ENCODE measurements at places on chromosomes 6 and 20. TPM values are rescaled to one million over a fixed set of nuclear protein-coding genes. Genes with fewer than 3 reads are reported as not detected.

GRCh38 chr6:169573883-169574282 lies 127.9 kb downstream of the WDR27 start:
- DNase-seq, result no peak

The MICA gene
- polyA plus RNA-seq, result 7.9 TPM

The KHDRBS2 gene
- polyA plus RNA-seq, result 0.43 TPM

The SLC17A1 gene
- polyA plus RNA-seq, result not detected

GRCh38 chr6:11497107-11497506 lies 40.4 kb upstream of the TMEM170B start:
- DNase-seq, result no peak

- no peak for DNase-seq
These were observed 103.5 kb downstream of the CDH4 start for GRCh38 chr20:61355585-61355984.

DNA sequence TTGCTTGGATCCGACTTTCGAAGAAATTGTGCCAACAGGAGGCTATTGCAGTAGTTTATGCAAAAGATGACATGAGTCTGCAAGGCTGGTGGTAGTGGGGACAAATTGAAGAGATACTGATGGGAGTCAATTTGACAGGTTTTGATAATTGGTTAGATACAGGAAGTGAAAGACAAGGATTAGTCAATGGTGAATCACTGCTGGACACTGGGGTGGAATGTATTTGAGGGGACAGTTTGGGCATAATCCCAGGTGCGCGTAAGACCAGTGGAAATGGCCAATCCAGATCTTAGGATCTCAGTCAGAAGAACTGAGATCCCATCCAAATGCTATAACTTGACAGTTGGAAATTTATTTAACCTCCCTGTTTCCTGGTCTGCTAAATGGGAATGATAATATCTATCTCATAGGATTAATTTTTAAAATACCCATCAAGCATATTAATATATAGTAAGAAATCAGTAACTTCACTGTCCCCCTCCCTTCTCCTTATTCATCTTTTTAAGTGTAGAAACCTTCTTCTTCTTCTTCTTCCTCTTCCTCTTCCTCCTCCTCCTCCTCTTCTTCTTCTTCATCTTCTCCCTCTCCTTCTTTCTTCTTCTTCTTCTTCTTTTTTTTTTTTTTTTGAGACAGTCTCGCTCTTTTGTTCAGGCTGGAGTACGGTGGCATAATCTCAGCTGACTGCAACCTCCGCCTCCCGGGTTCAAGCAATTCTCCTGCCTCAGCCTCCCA lies 30.9 kb upstream of the ERVFRD-1 start:
- no peak for DNase-seq

The LY6G5C gene
- 3.9 TPM for polyA plus RNA-seq

DNA sequence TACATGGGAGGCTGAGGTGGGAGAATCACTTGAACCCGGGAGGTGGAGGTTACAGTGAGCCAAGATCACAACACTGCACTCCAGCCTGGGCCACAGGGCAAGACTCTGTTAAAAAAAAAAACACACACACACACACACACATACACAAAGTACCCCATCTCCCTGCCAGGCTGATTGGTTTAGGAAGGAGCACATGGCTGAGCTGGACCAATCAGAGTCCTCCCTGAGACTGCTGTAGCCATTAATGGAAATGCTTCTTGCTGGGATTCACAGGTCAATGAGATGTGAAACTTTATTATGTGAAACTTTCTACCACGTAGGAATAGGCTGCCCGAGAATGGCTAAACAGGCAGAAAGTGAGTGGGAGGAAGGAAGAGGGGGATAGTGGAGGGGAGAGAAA lies 2.9 kb downstream of the TREM1 start:
- no peak for DNase-seq

DNA sequence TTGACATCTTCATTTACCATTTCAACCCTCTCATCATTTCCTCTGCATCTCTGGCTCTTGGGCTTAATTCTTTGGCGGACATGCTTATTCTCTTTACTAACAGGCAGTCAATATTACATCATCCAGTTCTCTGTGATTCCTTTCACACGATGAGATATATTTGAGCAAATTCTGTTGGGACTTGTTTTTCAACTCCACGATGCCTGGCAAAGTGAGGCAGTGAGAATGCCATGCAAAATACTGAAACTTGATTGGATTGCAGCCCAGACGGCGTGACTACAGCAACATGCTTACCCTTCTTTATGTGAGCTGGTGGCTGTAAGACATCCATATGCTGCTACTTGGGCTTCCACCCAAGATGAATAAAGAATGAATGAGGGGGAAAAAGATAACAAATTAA lies 101.7 kb upstream of the SPACA1 start:
- DNase-seq, result peak; percentile 41

GRCh38 chr6:84432619-84433018 lies 205.2 kb upstream of the CEP162 start:
- no peak for DNase-seq

GRCh38 chr20:25039697-25040437 lies 18.1 kb downstream of the ACSS1 start:
- DNase-seq, result peak; percentile 92

- DNase-seq, result no peak
These were observed 48.1 kb downstream of the CHMP4B start for GRCh38 chr20:33859157-33859695.

DNA sequence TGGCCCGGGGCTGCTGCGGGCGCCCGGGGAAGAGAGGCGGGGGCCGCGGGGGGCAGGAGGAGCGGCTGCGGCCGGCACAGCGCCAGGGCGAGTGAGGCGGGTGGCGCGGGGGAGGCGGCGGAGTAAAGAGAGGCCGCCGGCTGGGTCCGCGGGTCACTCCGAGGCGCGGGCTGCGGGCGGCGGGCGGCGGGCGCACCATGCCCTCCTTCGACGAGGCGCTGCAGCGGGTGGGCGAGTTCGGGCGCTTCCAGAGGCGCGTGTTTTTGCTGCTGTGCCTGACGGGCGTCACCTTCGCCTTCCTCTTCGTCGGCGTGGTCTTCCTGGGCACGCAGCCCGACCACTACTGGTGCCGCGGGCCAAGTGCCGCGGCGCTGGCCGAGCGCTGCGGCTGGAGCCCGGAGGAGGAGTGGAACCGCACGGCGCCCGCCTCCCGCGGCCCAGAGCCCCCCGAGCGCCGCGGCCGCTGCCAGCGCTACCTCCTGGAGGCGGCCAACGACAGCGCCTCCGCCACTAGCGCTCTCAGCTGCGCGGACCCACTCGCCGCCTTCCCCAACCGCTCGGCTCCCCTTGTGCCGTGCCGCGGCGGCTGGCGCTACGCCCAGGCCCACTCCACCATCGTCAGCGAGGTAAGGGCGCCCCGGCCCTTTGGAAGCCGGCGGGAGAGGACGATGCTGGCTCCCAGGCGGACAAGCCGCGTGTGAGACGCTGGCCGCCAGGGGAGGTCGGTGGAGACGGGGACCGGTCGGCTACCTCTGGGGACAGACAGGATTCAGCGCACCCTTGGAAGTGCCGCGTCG lies at the start of gene SLC22A3:
Gene SLC22A3, plus strand, starts transcription at position 156 of the 797 bp plus-strand sequence. Its CDS starts 42 bp downstream, at position 198.
- DNase-seq, result peak; percentile 80

The PEX6 gene
- 23.4 TPM for polyA plus RNA-seq

The PHACTR2 gene
- polyA plus RNA-seq, result 39.8 TPM

The SCAF8 gene
- 42.5 TPM for polyA plus RNA-seq

GRCh38 chr20:50032955-50033666 lies 50.3 kb downstream of the SNAI1 start:
- no peak for DNase-seq

The TINAG gene
- not detected for polyA plus RNA-seq

DNA sequence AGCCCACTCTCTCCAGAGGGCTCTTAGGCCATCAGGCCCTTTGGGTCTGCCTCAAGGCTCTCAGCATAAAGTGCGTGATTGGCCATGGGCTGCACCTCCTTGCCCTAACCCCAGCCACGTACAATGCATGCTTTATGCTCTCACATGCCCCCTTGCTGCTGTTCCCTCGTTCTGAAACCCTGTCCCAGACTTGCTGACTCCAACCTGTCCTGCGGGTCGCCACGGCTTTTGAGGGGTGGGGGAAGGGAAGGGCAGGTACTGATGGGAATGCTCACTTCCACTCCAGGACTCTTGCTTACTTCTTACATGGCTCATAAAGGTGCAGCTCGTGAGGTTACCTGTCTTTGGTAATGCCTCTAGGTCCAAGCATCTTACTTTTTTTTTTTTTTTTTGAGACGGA lies 6.0 kb downstream of the ARMC12 start:
- DNase-seq, result no peak

DNA sequence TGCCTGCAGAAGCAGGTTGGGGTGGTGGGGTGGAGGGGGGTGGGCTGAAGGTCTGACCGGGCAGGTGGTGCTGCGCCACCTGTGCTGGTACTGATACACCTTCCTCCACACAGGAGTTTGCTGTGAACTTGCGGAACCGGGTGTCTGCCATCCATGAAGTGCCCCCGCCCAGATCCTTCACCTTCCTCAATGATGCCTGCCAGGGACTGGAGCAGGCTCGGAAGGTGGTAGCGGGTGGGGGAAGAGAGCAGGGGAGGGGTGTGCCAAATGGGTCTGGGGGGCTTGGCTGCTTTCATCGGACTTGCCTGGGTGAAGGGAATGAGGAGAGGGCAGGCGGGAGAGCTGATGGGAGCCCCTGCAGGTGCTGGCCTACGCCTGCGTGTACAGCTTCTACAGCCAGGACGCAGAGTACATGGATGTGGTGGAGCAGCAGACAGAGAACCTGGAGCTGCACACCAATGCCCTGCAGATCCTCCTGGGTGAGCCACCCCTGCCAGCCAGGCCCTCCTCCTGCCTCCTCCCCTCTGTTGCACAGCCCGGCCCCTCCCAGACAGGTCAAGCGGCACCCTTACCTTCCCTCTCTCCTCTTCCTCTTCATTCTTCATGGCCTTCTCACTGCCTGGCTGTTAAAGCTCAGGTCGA lies 6.7 kb downstream of the DNPH1 start:
- no peak for DNase-seq

DNA sequence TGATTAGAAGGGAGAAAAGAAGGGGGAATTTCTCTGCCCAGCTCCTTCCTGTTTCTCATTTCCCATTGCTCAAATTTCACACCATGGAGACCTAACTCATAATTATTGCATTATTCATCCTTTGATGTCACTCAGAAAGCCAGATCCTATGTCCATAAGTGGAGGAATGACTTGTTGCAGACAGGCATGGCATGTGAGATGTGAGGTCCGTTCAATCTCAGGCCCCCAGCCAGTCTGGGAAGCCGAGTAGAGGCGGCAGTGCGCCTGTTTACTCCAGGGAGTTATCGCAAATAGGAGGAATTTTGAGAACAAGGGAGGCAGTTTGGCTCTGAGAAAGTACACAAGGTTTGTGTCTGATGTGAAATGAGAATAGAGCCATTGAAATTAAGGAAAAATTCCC lies 26.9 kb upstream of the MOCS1 start:
- DNase-seq, result no peak

The TMEM170B gene
- polyA plus RNA-seq, result 7.7 TPM

- DNase-seq, result no peak
These were observed 194.9 kb downstream of the SCP2D1 start for GRCh38 chr20:19008497-19008896.

DNA sequence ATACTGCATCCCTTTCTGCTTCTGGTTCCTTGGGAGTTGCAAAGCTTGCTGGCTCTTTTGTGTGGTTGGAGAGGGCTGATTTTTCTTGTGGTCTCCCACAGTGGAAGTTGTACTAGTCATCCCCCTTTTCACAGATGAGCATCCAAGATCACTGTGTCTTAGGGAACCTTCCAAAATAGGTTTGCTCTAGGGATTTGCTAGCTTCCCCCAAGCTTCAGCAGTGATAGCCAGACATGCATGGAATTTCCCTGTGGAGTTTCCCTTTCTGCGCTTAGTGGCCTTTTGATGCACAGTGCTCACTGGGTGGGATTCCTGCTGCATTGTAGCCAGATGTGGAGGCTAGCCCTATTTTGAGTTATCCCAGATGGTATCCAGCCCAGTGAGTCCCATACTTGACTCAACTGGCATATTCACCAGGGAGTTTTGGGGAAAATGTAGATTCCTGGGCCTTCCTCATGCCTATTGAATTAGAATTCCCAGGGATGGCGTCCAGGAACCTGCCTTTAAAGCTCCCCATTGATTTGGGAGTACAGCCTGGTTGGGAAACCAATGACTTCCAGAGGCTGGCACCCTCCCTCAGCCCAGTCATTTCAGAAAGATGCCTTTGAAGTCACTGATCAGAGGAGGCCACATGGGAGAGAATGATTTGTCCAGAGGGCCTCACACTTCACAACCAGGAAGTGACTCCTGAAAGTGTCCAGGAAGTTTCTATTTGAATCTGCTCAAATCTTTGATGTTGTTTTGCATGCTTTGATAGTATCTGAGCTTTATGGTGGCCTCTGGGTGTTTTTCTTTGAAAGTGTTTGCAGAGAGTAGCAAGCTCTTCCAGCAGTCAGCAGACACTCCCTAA lies 25.9 kb downstream of the PPARD start:
- DNase-seq, result no peak

DNA sequence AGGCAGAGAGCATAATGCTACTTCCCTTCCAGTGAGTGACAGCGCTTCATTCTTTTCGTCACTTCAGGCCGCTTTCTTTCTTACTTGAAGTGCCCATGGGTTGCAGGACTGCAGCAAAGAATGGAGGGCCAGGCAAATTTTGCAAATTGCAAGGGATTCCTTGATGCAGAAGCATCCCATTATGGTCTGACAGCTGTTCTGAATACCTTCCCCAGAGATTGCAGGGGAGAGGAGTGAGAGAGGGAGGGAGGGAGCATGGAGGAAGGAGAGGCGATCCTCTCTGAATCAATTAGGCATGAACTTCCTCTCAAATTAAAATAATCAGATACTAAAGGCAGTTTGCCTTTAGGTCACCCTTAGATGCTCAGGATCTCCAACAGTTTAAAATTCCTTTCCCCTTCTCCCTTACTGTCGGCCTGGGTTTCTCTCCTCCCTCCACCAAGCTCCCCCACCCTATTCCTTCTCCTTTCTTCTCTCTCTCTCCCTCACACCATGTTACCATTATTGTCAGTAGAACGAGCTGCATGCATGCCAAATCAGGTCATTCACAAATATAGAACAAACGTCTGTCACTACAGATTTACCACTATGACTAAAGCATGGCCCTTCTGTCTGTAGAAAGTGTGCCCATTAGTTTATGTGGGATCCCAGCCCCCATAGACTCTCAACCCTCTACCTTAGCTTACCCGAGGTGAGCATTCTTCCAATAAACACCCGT lies 289.2 kb downstream of the CD83 start:
- DNase-seq, result no peak

- no peak for DNase-seq
These were observed 111.8 kb upstream of the ZFP64 start for GRCh38 chr20:52303281-52303950.

The EGFL8 gene
- 27.4 TPM for polyA plus RNA-seq

DNA sequence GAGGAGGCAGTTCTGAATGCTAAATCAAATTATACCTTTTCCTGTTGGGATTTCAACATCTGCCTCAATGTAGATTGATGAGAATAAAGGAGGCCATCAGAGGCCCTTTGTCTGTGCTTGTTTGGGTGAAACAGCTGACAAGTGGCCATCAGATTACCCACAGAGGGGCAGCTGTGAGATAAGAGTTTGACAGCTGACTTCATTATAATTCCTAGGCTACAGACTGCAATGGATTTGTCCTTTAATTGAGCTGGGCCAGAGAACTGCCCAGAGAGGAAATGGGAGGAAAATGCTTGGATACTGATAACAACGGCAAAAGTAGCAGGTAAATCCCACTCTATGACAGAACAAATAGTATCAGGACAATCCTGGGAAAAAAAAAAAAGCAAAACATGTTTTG lies 649.4 kb downstream of the HDGFL1 start:
- no peak for DNase-seq

GRCh38 chr6:56246541-56246880 lies 869 bp downstream of the COL21A1 start:
- DNase-seq, result peak; percentile 87

The SLC17A9 gene
- polyA plus RNA-seq, result 0.66 TPM

- DNase-seq, result no peak
These were observed 43.3 kb downstream of the NOX3 start for GRCh38 chr6:155412335-155412734.
